ENCODE measurements at places on chromosomes 6 and 20.

DNA sequence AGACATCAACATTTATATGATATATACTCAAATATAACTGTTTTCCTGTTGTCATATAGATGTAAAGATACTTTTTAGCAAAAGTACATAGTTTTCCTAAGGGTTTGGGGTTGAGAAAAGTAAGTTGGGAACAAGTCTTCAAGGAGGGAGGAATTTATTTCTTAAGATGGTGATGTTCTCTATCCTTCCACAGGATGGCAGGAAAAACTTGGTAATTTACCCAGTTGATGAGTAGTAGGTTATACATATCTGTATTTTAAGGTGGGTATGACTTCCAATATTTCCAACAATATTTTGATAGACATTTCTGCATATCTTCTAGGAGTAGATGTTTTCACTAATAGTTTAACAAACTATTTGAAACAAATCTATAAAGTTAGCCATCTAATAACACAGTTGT, 254.4 kb downstream of the RIMS1 start:
- DNase-seq = no peak

DNA sequence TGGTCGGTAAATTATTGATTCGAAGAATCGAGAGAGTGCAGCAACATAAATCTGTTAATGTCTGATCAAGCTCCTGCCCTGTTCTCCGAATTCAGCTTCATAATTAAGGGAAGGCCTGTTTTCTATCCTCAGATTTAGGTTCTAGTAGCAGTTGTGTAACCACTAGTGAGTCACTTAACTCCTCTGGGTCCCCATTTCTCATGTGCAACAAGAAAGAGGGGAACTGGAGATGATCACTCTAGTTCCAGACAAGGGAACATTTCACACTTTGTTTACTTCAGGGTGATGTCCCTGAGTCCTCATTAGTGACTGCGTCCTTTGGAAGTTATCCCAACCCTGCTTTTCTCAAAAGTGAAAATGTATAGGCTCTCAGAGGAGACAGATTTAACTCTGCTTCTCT, 68.1 kb upstream of the RNF146 start:
- no peak for DNase-seq

- DNase-seq = no peak
Observed at GRCh38 chr6:157258878-157259277, 64.4 kb downstream of the TMEM242 start.

GRCh38 chr20:24955045-24955444, 6.0 kb downstream of the CST7 start:
- DNase-seq = no peak

Data from renal pelvis (tissue), 12 donors.